ENCODE measurements at places on chromosomes 12 and 14.
A peak's percentile ranks its signal among the peaks of the same experiment; 100 is the strongest.

DNA sequence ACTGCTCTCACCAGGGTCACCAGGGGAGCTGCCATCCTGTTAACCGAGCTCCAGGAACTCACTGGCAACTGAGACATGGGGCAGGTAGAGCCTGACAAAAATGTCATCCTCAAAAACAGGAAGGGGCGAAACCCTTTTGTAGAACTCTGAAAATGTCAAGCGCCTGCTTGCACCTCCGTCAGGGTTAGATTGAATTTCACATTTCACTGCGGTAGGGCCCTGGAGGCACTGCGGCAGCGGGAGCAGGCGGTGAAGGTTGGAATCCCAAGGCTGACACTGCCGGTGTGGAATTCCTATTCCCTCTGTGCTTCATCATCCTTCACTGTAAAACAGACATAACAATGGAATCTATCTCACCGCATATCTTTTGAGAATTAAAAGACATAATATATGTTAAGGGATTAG, 142.8 kb upstream of the TMCC3 start:
- H3K27me3 ChIP-seq = no peaks in the 10 kb centered on the region
- peaks cover 1% of the 10 kb centered on the region for H3K4me1 ChIP-seq
- H3K36me3 ChIP-seq = no peaks in the 10 kb centered on the region
- no peak overlapping the region for H3K4me3 ChIP-seq
- H3K27ac ChIP-seq = no peak overlapping the region
- peak; percentile 29 for DNase-seq

DNA sequence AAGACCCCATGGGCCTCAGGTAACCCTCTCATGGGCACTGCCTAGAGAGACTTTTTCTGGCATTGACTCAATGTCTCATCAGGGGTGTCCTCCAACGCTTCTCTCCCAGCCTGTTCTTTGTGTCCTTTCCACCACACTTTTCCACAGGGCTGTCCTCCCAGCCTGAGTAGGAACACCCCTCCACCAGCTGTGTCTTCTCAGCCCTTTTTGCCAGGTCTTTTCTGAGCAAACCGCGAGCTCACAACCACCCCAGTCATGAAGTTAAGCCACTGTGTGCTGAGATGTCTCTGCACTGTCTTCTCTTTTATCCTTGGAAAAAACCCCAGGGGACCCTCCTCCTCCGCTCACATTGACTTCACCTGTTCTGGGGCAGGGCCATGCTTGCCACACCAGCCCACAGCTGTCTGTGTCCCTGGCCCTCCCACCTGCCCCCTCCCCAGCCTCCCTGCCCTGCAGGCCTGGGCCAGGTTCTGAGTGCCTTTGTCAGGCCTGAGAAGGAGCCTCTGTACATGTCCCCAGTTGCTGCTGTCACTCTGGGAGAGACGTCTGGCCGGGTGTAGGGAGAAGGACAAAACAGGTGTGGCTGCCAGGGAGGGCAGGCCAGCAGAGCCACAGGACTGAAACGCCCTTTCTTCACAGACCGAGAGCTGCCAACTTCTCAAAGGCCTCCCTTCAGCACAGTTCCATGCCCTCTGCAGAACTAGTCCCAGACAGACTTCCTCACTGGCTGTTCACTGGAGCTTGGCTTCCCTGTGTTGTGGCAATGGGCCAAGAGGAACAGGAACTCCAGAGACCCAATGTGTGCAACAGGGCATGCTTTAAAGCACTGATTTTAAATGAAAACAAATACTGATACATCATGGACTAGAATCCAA, 50.5 kb upstream of the PNMA1 start:
- no peaks in the 10 kb centered on the region for H3K36me3 ChIP-seq
- peak overlapping the region; percentile 63 for H3K27ac ChIP-seq
- DNase-seq = no peak
- H3K4me1 ChIP-seq = peaks cover 39% of the 10 kb centered on the region
- H3K4me3 ChIP-seq = no peak overlapping the region

DNA sequence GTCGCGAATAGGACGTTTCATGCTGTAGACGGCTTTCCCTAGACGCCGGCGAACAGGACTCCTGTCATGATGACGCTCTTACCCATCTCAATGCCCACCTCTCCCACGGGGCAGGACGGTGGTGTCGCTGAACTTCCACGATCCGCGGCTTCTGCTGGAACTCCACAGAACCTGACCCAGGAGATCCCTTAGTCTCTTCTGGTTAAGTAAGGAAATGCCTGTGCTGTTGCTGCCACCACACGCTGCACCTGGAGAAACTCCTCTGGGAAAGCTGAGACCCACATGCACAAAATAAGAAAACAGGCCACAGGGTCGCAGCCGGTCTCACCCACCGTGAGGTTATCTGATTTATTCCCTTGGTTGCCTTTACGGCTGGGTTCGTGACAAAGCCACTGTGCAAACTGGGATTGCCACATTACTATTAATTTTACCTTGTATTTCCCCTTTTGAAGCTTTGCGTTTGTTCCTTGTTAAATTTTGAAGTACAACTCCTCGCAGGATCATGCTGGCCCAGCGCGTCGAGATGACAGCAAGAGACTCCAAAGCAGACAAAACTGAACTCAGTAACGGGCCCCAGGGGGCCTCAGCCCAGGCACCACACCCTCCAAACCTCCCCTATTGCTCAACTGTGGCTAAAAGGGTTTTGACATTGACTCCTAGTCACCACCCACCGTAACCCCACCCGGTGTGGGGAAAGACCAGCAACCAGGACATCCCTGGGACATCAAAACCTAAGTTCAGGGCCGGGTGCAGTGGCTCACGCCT, 9.2 kb upstream of the MMP17 start:
- DNase-seq = no peak
- H3K4me1 ChIP-seq = no peaks in the 10 kb centered on the region
- H3K27ac ChIP-seq = no peak overlapping the region
- no peaks in the 10 kb centered on the region for H3K36me3 ChIP-seq
- H3K4me3 ChIP-seq = no peak overlapping the region
- no peaks in the 10 kb centered on the region for H3K27me3 ChIP-seq

DNA sequence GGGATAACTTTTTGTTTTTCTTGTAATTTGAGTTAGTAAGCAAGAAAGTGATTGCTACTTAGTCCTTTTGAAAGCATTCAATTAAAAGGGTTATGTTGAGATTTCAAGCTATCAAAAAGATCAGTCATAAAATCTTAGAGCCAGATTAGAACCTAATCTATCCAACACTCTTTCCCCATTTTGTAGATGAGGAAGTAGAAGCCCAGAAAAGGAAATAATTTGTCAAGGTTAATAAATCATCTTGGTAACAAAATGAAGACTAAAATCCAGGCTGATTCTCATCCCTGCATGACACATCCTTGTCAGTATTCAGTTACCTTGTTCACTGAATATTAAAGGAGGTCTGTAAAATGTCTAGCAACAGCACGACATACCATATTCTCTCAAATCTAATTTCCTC, 26.5 kb downstream of the PPP1R13B start:
- peaks cover 8% of the 10 kb centered on the region for H3K4me1 ChIP-seq
- H3K36me3 ChIP-seq = no peaks in the 10 kb centered on the region
- no peaks in the 10 kb centered on the region for H3K27me3 ChIP-seq
- H3K4me3 ChIP-seq = no peak overlapping the region
- no peak overlapping the region for H3K27ac ChIP-seq
- DNase-seq = no peak

GRCh38 chr14:61300754-61301153, 19.6 kb upstream of the TMEM30B start:
- no peak overlapping the region for H3K4me3 ChIP-seq
- DNase-seq = no peak
- H3K4me1 ChIP-seq = peaks cover 2% of the 10 kb centered on the region
- no peaks in the 10 kb centered on the region for H3K36me3 ChIP-seq

- peaks cover 12% of the 10 kb centered on the region for H3K4me1 ChIP-seq
- no peak overlapping the region for H3K4me3 ChIP-seq
- H3K27me3 ChIP-seq = no peaks in the 10 kb centered on the region
- no peaks in the 10 kb centered on the region for H3K36me3 ChIP-seq
These were observed 42.8 kb upstream of the CORO1C start for GRCh38 chr12:108773798-108774788.

All from ovary (tissue), 10 donors.